Omental fat pad (tissue), 4 donors: ENCODE measurements at places on chromosomes 7 and 10. TPM values are rescaled to one million over a fixed set of nuclear protein-coding genes. Genes with fewer than 3 reads are reported as not detected.

DNA sequence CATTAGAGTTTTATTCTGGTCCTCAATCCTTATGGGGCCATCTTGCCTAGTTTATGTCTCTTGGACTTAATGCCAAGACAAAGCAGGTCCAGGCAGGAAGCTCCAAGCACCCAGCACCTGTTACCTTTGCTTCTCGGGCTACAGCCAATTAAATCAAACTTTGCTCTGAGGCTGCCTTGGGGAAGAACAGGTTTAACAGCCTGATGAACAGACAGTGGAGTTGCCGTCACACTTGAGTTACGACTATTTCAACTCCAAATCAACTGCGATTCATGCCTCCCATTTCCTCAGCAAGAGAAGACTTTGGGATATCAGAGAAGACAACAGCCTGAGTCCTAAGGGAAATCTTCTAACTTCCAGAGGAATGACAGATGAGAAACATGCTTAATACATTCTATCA lies 62.2 kb downstream of the XPNPEP1 start:
- no peak for DNase-seq

Gene CCL24
- total RNA-seq, result 10.8 TPM

Gene OR2AE1
- total RNA-seq, result not detected

GRCh38 chr7:99170730-99171074 lies 26.8 kb upstream of the SMURF1 start:
- DNase-seq, result no peak

DNA sequence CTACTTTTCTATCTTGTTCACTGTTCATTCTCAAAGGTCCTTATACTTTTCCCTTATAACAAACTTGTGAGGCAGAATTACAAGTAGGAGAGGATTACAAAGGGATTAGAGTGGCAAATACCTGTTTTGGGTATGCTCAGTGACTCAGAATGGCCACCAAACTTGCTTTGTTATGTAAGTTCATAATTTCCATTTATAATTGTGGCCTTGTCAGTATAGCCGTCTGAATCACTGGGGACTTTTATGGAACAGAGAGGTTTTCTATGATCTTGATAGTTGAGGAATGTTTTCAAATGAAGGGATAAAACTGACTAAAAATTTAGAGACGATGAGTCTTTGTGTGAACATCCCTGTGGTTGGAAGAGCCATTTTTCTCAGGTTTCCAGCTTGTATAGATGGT lies 116.2 kb downstream of the SND1 start:
- no peak for DNase-seq

Gene JCAD
- total RNA-seq, result 23.5 TPM
